T1000 (cell line): ENCODE measurements at places on chromosomes 5 and 9.
A peak's percentile ranks its signal among the peaks of the same experiment; 100 is the strongest.

GRCh38 chr5:34736445-34737115, 80.5 kb downstream of the RAI14 start:
- DNase-seq = no peak

DNA sequence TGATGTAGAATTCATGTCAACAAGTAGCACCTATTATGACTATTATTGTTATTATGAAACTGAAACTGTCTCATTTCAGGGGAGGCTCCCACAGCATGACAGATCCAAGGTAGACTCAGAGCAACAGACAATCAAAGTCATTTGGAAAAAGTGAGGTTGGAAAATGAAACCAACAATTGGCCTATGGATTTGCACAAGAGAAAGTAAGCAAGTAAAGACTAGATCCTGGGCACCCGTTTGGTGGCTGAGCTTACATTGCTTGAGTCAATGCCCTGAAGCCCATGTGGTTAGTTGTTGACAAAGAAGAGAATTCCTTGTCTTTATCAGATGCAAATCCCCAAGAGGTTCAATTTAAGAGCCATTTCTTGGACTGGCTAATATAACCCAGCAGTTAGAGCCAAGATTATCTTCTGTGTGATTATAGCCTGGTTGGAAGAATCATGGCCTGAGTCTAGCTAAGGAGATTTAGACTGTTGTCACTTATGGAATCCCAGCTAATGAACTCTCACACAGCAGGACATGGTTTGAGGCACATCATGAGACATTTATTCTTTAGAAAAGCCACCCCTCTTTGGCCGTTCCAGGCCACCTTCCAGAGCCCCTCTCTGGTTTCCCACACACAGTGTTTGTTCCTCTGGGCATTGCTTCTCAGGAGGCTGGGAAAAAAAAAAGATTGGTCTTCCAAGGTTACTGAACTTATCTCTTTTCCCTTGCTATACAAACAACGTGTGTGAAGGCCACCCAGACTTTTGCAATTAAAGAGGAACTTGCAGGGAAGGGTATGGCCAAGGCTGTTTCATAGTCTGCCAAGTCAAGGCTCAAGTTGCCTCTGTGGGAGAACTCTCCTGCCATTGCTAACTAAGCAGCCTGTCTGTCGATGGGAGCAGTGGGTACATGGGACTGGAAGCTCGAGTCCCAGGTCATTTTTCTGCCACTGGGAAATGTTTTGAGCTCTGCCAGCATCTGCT, 399.5 kb downstream of the ENC1 start:
- peak; percentile 44 for DNase-seq

DNA sequence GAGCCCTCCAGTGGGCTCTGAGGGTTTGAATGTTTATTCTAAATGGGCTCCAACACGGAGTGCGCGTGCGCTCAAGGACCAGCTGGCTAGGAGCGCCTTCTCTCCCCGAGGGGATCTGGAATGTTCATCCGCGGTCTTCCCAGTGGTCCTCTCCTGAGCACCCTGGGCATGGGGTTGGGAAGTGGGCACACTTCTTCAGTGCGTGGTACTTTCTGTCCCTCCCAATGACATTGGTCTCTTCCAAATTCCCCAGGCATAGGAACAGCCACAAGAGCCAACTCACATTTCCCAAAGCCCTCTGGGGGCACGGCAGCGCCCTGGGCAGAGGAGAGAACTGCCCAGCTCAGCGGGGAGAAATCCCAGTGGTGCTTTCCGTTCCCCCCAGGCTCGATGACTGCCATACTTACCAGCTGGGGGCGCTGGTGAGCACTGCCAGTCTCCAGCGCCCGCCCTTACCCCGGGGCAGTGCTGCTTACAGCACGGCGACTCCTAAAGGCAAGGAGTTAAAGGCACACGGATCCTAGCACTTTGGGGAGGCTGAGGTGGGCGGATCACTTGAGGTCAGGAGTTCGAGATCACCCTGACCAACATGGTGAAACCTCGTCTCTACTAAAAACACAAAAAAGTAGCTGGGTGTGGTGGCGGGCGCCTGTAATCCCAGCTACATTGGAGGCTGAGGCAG, 29.9 kb upstream of the OBP2B start:
- DNase-seq = no peak

DNA sequence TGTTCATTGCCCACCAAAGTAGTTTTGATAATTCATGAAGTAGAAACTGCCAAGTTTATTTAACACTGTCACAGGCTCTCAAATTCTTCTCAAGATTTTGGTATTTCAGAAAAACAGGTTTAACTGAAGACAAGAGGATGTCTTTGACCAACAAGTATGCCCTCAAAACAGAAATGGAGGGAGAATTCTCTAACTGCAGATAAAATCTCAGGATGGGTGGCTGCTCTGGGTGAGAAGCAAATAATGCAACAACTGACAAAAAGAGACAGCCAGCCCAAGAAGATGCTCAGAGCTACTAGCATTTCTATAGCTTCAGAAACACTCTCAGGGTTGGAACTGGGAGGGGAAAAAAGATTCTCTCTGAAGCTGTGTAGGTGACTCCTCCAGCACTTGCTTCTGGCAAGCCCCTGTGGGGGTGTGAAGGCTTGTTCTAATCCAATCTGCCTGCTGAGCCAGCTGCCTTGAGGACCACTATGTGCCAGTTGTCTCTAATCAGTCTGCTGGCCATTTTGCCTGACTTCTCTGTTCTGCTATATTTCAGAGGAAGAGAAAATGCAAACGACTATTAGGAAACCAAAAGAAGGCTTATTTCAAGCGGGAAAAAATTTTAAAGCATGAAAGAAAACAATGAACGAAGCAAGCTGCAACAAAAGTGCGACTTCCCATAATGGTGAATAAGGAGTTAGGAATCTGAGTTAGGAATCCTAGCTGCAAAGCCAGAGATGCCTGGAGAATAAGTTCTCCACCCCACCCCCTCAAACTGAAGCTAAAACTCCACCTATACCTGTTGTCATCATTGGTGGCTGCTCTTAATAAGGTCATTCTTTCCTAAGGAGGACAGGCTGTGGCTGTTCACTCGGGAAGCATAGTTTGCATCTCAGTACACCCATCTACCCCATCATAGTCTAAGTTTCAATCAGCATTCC, 147.5 kb downstream of the GNAQ start:
- no peak for DNase-seq

- DNase-seq = no peak
These were observed 189.6 kb downstream of the NR3C1 start for GRCh38 chr5:143213851-143214363.

- DNase-seq = no peak
These were observed 460.1 kb upstream of the TLE4 start for GRCh38 chr9:79111653-79112052.

DNA sequence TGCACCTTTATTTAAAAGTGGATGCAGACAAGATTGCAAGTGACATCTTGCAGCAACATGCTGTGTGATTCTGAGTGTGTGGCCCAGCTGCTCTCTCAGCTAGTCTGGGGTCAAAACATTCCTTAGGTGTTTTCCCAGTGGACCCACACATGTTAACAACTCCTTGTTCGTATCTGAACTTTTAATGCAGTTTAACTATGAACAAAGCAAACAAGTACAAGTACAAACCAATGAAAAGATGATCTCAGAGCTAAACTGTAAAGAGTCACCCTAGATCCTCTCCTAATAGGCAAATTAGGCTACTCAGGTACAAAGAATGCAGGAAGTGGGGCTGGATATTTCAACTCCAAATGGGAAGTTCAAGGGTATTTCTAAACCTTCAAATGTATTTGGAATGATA, 108.4 kb downstream of the ENTREP1 start:
- no peak for DNase-seq

- no peak for DNase-seq
These were observed 77.7 kb downstream of the MEF2C start for GRCh38 chr5:88805151-88805784.

DNA sequence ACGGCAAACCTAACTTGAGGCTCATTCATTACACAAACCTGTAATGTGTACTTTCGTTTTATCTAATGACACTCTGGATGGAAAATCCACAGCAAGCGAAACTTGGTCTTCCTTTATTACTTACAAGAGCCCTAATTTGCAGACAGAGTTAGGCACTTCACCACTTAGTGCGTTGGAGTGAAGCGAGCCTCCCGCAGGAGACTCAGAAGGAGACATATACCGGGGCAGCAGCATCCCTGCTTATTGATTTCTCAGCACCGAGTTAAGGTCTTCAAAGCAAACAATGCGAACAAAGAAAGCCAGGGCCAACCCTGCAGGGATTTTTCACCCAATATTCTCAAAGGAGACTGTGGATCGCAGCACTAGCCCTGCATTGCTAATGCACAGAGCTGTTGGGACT, 28.6 kb downstream of the LSM11 start:
- DNase-seq = no peak

DNA sequence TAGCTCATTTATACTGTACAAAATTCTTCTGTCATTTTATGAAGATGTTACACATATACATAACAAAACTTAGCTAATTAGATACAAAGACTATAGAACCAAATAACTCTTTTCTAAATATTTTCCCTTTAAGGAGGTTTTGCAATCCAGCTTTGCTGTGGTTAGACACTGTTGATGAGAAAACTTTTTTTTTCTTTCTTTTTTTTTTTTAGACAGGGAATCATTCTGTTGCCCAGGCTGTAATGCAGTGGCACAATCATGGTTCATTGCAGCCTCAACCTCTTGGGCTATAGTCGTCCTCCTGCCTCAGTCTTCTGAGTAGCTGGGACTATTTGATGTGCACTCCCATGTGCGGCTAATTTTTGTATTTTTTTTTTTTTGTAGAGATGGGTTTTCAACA, 38.5 kb upstream of the CDKN2B start:
- DNase-seq = no peak

- DNase-seq = no peak
These were observed 182.2 kb upstream of the ISL1 start for GRCh38 chr5:51201024-51201423.

- peak; percentile 6 for DNase-seq
These were observed 83.9 kb downstream of the SPOCK1 start for GRCh38 chr5:137415231-137415681.

DNA sequence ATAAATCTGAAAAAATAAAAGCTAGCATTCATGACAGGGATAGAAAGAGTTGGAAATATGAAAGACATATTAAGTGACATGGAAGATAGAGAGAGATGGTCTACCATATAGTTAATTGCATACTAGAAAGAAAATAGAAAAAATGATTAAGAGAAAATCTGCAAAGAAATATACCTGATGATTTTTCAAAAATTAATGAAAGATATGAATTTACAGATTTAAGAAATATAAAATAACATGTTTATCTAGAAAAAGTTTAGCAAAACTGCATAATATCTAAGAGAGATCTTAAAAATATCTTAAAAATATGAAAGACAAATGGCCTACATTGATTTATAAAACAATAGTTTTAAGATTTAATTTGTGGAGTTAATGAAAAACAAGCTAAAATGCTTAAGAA, 219.1 kb upstream of the RPS23 start:
- DNase-seq = no peak

DNA sequence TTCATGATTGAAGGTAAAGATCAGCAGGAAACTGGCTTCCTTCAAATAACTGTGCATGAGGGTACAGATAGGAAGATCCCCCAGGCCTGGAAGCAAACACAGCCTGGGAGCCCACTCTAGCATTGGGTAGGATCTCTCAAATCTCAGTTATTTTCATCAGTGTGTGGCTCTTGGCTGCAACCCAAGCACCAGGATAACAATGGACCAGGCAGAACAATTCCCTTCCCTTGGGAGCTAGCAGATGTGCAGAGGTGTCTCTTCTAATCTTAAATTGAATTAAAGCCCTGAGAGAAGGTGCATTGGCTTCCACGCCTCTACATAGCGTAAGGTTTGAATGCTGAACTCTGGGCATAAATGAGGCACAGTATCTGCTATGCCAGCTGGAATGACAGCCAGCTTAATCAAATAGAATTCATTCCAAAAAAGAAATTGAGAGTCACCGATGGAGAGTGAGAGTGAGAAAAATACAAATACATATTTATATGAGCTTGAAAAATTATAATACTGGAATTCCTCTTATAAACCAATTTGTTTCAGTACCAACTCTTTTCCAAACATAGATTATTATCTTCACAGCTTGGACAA, 957.3 kb downstream of the CDH12 start:
- DNase-seq = no peak

DNA sequence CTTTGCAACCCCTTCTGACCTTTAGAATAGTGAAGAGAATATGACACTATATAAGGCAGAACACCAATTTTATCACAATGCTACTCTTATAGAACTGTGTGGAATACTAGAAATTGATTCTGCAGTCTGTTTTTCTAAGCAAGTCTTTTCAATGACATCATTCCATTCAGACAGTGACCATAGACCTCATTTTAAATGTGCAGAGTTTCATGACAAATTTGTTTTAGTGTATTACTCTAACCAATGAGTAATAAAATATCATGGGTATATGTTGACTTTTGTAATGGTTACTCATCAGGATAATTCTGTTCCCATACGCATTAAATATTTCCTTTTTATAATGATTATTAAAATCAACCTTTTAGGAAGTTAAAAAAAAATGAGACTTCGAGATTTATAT, 219.9 kb downstream of the COX7C start:
- no peak for DNase-seq

GRCh38 chr9:99870126-99870525, 36.3 kb upstream of the STX17 start:
- no peak for DNase-seq

- DNase-seq = no peak
These were observed 178.0 kb upstream of the PPP1R26 start for GRCh38 chr9:135301271-135302263.

DNA sequence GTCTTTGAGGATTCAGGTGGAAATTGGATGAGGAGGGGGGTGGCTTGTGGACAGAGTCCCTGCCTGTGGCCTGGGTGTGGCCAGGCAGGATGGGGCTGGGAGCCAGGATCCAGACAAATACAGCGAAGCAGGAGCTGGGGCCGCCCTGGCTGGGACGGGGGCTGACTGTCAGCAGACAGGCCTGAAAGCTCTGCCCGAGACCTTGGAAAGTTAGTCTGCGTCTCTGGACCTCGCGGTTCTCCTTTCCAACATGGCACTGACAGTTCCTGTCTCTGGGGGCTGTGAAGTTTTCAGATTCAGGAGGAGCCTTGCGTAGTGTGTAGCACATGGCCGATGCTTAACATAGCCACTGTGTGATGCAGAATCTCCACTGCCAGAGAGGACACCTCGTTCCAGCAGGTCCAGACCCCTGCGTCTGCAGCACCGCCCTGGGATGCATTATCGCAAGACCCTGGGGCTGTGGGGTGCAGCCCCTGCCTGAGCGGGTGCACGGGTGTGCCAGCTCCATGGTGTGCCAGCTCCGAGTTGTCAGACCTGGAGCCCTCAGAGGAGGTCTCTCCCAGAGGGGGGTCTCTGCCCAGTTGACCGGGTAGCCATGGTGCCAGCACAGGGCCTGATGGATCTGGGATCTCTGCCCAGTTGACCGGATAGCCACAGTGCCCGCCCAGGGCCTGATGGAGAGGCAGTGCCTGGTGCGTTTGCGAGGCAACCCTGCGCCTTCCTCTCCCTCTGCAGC, 89.3 kb downstream of the COL5A1 start:
- no peak for DNase-seq

GRCh38 chr5:43073597-43074546, 33.8 kb upstream of the ANXA2R start:
- no peak for DNase-seq
